NCI-H2081 (cell line): ENCODE measurements at places on chromosomes 11 and 22.

DNA sequence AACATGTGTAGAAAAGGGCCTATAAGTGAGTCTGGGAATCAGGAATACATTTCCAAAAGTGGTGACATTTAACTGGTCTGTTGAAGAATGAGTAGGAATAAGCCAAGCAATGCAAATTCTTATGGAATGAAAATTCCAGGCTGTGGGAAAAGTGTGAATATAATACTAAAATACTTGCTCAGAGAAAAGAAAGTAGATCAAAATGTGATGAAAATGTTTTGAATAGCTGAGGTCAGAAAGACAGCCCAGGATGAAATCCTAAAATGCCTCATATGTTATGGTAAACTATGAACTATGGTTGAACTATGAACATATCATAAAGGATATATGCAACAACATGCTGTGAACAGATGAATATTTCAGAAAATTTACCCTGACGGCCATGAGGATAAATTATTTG lies 688.3 kb upstream of the FAT3 start:
- DNase-seq = no peak

DNA sequence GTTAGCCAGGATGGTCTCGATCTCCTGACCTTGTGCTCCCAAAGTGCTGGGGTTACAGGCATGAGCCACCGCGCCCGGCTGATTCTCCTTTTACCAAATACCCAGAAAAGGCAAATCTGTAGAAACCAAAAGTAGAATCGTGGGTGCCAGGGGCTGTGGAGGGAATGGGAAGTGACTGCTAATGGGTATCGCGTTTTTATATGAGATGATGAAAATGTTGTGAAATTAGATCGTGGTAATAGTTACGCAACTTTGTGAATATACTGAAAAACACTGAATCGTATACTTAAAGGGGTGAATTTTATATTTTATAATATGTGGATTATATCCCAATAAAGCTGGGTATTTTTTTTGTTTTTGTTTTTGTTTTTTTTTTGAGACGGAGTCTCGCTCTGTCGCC lies 48.2 kb upstream of the CREB3L1 start:
- DNase-seq = no peak

- DNase-seq = no peak
Observed at GRCh38 chr22:48207919-48208535, 1445.6 kb downstream of the TBC1D22A start.

- DNase-seq = no peak
Observed at GRCh38 chr22:22520667-22521602, 865 bp upstream of the ZNF280A start.

- DNase-seq = no peak
Observed at GRCh38 chr11:62555464-62556107, 9.0 kb upstream of the AHNAK start.

GRCh38 chr11:110991661-110992355 lies 253.7 kb upstream of the POU2AF2 start:
- no peak for DNase-seq

DNA sequence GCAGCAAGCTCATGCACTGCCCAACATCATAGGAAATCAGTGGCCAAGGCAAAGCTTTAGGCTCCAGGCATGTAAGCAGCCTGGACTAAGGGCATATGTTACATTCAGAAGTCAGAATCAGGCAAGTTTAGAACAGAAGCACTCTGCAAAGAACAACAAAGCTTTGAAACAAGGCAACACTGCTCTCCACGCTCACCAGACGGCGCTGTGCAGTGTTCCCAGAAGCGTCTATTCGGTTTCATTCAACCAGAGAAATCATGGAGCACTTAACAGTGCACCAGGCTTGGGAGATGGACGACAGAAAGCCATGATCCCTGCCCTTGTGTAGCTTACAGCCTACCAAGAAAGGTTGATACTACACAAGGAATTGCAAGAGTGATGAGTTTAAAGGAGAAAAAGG lies 555.8 kb downstream of the BUD13 start:
- peak; percentile 56 for DNase-seq

GRCh38 chr11:95076416-95076815 lies 9.7 kb downstream of the SRSF8 start:
- DNase-seq = no peak

DNA sequence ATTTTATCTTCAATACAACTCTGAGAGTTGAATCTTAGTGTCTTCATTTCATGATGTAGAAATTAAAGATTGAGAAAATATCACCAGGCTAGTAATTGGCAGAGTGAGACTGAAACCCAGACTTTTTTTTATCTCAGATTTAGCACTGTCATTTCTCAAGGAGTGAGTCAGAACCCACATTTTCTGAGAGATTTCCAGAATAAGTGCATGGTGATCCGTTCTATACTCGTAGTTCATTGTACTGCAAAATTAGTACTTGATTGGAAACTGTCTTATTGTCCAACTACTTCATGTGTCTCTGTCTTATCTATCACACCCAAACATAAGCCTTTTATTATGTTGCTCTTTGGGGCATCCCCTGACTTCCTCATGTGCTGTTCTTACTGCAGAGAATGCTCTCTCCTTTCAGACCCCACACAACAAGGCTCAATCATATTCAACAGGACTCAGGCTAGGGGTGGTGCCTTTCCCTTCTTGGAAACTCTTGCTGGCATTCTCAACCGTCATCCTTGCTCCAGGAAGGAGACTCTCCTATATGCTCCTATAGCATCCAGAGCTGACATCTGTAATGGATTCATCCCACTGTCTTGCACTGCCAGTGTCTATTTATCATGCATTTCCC lies 76.7 kb upstream of the BLID start:
- DNase-seq = no peak

- no peak for DNase-seq
Observed at GRCh38 chr11:84193706-84194105, 907.5 kb upstream of the CCDC90B start.

DNA sequence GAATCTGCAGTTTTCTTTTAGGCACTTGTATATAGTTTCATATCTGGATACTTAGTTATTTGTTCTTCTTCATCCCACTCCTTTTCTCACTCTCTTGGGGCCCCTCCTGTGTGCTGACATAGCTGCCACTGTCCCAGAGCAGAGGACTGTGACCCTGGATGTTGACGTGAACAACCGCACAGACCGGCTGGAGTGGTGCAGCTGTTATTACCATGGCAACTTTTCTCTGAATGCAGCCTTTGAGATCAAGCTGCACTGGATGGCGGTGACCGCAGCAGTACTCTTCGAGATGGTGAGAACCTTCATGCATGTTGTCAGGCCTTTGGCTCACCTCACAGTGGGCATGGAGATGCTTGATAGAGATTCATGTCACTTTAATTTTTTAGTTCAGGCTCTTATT lies 50.9 kb upstream of the YWHAH start:
- no peak for DNase-seq

- DNase-seq = no peak
Observed at GRCh38 chr11:93525601-93526345, 17.4 kb downstream of the SMCO4 start.

DNA sequence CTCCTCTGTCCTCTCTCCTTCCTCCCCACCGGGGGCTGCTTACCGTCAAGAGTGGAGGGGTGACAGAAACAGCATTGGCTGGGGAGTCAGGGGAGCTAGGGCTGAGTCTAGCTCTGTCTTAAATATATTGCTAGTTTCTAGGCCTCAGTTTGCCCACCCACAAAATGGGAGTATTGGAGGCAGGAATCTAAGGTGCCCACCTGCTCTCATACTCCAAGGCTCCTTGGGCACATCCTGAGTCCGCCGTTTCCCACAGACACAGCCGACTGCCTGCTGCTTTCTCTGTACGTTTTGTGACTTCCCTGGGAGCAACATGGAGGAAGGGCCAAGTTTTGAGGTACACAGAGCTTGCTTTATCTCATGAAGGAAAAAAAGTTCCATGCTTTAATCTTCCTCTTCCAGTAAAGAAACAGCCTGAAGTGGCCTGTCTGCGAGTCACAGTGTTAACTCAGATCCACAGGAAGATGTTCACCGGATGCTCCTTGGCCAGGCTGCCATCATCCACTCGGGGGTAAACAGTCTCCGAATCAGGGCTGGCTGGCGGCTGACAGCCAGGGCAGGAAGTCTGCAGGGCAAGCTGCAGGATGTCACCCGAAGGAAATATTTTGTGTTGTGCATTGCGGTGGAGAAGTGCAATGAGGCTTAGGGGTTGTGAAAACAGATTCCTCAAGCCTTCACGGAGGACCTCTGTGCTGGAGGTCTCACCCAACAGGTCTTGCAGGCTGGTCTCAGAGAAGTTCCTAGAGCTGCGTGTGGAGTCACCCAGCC lies 11.0 kb upstream of the CERK start:
- no peak for DNase-seq

- no peak for DNase-seq
Observed at GRCh38 chr11:108863528-108863927, 198.7 kb downstream of the DDX10 start.

DNA sequence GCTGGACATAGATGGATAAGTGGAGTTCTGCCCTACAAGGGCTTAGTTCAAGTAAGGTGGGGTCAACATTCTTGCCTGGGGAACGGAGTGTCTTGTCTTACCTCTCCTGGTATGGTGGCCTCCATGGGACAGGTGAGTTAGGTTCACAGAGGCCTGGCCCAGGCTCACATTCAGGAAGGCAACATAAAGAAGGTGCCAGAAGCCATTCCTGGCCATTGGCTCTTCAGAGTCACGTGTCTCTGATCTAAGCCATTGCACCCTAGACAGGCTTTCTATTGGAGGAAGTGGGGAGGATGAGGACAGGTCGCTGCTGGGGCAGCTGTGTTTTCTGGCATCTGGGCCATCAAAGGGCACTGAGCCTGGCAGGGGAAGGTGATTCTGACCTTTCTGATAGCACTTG lies 14.8 kb downstream of the LMO2 start:
- no peak for DNase-seq

DNA sequence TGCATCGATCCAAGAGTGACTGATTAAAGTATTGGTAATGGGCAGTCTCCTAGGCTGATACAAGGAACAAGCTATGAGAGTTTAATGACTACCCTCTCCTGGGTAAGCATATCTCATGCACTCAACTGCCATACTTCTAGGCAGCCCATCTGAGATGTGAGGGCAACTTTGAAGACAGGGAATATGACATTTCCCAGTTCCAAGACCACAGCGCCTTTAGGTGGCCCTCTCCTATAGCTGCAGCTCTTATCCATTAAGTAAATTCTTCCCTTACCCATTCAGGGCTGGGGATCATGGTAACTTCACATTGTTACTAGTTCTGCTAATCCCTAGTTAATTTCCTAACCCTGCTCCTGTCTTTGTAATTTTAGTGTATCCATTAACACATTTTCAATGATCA lies 157.3 kb upstream of the CTSC start:
- DNase-seq = no peak

DNA sequence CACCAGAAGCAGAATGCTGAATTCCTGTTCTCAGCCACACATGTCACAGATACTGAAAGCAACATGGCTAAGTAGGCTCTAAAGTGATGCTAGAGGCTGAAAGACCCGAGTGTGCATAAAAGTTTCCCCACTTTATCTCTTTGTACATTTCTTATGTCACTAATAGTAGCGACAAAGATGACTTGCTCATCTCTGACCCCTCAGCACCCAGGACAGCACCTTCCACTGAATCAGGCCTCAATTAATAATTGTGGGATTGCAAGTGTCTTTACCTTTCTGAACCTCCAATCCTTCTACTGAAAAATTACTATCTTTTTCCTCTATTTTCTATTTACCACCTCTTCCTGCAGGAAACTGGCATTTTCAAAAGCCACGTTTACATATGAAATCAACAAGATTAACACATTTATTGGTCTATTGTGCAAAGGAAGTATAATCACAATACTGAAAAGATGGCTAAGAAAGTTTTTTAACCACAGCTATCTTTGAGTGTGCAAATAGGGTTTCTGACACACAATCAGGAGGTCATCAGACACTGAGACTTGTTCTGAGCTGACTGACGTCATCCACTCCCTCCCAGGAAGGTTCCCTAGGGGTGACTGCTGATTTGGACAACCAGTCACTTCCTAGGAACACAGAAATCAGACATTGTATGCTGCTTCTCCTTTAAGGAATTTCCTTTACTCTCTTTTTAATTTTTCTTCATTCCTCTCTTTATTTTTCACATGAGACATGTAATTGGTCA lies 213.9 kb upstream of the ISX start:
- no peak for DNase-seq

DNA sequence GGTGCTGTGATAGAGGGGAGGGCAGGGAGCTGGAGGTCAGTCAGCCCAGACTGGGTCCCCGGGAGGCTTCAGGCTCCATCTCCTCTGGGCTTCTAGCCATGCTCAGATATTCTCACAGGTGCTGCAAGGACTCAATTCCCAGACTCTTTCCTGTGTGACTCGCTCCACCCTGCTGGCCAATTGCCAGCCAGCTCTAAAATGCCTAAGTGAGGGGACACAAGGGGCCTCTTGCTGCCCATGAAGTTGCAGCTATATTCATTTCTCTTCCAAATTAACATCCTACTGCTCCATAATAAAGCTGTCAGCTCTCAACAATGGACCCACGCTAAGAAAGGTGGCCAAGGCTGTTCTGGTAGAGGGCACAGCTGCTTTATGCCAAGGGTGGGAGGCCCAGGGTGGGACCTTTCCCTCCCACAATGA lies 101.5 kb downstream of the PLEKHA7 start:
- peak; percentile 82 for DNase-seq

DNA sequence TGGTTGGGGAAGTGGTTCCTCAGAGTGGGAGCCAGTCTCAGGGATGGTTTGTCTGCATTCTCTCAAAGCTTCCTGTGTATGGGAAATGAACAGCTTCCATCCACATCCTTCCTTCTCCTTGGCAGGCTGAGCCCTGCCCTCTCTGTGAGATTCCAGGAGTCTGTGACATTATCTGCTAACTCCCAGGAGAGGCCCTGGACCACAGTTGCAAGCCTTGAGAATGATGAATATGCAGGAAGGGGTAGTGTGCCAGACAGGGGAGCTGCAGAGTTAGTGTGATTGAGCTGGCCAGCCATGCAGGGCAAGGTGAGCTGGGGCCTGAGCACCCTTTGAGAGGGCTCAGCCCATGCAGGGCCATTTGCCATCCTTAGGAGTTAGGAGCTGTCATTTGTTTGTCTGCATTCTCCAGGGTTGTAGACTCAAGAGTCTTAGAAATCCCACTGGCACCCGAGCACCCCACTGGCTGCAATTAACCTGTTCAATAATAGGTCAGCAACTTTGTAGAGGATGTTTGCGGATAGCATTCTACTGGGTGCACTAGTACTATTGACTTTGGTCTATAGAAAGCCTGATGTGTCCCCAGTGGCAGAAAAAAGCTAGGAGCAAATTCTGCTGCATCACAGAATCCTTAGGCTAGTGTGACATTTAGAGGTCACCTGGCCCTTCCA lies 299.0 kb upstream of the CADM1 start:
- no peak for DNase-seq

GRCh38 chr22:41833369-41834004 lies 582 bp downstream of the SREBF2 start:
- DNase-seq = no peak

DNA sequence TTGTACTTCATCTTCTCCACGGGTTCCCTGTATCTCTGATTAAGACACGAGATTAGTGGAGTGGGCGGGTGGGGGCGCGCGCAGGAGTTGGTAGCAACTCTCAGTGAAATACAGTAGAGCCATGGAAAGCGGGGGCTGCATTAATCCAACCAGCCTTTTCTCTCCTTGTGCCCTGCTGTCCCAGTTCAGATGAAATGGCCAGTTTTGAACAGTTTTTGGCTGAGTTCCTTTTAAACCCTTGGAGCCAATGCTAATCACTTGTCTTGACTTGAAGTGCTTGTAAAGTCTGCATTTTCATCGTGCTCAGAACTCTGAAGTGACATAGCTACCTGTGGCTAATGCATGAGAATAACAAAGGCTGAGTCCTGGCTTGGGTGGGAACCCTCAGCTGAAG lies 734 bp upstream of the TMEM123 start:
- no peak for DNase-seq
